Stimulated activated CD4-positive, alpha-beta T cell treated with anti-CD3 and anti-CD28 coated beads, Interleukin-15, amount 100 ng/mL, for 24 hours (primary cell): ENCODE measurements at places on chromosomes 5 and 9.

GRCh38 chr5:16160706-16161105 lies 18.9 kb downstream of the MARCHF11 start:
- no peak for DNase-seq

DNA sequence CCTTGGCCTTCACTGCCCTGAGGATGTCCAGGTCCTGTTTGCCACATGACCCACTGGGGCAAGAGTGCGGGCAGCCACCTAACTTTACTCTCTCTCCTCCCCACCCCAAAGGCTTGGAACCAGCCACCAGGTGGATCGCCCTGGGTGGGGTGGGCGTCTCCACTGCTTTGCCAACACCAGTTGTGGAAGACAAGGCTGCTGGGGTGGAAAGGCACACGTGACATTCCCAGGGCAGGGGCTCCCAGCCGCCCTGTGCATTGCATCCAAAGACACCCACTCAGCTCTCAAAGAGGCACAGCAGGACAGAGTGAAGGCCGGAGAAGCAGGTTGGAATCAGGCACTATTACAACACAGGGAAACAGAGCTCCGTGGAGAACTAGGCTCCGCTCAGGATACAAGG lies 162.2 kb downstream of the OLFM1 start:
- no peak for DNase-seq

- DNase-seq: no peak
Measured at GRCh38 chr5:156042726-156043125, 284.2 kb upstream of the SGCD start.

- DNase-seq: no peak
Measured at GRCh38 chr5:133406977-133407632, 205.2 kb downstream of the FSTL4 start.

DNA sequence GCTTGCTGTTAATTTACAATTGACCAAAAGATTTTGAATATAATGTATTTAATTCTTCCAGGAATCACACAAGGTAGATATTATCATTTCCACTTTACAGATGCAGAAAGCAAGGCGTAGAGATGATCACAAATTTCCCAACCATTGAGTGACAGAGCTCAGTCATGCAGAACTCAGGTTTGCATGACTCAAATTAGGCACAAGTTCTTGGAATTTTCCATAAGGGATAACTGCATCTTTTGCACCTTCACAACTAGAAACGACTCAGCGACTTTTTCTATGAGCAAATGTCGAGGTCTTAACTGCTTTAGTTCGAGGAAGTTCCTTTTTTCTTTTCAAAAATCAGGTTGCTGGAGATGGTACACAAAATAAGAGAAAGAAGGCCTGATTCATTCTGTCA lies 265.5 kb upstream of the PAPPA start:
- DNase-seq: no peak

- no peak for DNase-seq
Measured at GRCh38 chr9:136451221-136451877, 11.7 kb upstream of the INPP5E start.

GRCh38 chr5:14545862-14546261 lies 35.7 kb upstream of the OTULINL start:
- no peak for DNase-seq

DNA sequence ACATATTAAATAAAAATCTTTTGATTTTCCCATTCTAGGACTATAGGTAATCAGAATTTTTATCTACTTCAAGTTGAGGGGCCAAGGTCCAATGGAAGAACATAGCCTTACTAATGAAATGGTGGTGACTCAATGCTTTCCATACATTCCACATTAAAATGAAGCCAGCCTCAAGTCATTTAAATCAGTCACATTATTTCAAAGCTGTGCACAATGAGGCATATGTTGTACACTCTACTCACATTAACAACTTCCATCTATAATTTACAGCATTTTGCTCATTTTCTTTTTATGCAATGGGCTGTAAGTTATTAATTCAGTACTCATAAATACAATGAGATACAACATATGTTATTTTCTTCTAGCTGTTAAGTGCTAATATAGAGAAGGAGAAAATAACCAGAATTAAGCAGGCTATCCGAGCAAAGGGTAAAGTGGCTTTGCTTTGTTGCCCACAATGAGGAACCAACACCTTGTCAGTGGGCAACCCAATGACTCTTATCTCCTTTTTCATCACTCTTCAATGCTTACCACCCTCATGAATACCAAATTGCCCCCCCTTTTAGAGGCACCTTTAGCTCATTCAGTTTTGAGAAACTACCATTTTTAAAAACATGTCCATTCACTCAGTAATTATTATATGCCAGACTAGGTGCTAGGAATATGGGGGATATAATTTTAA lies 52.4 kb downstream of the TTLL11 start:
- DNase-seq: no peak

GRCh38 chr9:136903041-136903554 lies 16.8 kb downstream of the TRAF2 start:
- no peak for DNase-seq

GRCh38 chr9:24824607-24825006 lies 278.9 kb upstream of the IZUMO3 start:
- DNase-seq: no peak

- no peak for DNase-seq
Measured at GRCh38 chr9:108671794-108672193, 184.0 kb downstream of the ACTL7B start.

DNA sequence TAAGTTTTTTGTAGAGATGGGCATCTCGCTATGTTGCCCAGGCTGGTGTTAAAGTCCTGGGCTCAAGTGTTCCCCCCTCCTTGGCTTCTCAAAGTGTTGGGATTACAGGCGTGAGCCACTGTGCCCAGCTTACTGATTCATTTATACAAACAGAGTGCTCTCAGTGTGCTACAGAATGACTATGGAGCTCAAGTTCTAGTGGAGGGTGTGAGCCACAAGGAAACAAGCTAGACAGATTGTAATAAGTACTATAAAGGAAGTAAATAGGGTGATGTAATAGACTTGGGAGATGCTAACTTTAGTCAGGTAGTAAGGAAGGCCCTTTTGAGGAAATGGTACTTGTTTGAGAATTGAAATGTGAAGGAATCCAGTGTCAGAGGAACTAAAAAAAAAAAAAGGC lies 1.7 kb upstream of the TMEM267 start:
- DNase-seq: no peak

- DNase-seq: no peak
Measured at GRCh38 chr5:60183881-60184280, 290.4 kb upstream of the PDE4D start.

DNA sequence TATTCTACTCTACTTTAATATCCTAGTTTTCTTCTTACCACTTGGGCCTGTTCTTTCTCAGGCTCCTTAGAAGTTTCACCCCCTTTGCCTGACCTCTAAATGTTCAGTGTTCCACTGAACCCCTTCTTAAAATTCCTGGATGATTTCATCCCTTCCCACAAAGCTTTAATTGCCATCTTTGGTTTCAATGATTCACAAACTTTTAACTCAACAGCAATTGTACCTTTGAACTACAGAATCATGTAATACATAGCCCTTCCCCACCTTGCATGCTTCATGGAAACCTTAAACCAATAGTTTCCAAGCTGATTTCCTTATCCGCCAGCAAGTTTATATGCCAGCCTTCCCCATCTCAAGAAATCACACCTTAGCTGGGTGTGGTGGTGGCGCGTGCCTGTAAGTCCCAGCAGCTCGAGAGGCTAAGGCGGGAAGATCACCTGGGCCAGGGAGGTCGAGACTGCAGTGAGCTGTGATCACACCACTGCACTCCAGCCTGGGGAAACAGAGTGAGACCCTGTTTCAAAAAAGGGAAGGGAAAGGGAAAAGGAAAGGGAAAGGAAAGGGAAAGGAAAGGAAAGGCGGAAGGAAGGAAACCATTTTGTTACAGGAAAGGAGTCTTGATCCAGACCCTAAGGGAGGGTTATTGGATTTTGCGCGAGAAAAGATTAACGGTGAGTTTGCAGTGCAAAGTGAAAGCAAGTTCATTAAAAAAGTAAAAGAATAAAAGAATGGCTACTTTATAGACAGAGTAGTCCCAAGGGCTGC lies 1023.7 kb upstream of the DMAC1 start:
- DNase-seq: no peak

GRCh38 chr5:75336615-75337336 lies at the start of gene HMGCR:
Gene HMGCR, plus strand, starts transcription at chr5:75337220. Its CDS starts 5,386 bp downstream, at chr5:75342606.
- peak; percentile 98 for DNase-seq

GRCh38 chr5:44160369-44160768 lies 228.9 kb downstream of the FGF10 start:
- DNase-seq: no peak

DNA sequence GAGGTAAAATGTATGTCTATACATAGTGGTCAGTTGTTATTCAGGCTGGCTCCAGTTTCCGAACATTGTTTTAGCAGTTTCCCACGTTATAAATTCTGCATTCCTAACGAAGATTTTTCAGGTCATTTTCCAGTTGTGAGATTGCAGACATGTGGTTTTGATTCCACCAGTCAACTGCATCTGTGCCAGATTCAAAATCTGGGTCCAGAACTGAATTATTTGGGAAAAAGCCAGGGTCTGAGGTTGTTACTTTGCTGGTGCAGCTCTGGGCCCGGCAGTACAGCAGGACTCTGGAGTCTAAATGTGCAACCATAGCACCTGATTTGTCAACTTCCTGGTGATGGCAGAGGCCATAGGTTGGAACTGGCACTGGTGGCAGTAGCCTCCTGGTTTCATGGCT lies 105.7 kb upstream of the MEGF10 start:
- no peak for DNase-seq

- no peak for DNase-seq
Measured at GRCh38 chr9:132892400-132892799, 13.7 kb downstream of the SPACA9 start.

DNA sequence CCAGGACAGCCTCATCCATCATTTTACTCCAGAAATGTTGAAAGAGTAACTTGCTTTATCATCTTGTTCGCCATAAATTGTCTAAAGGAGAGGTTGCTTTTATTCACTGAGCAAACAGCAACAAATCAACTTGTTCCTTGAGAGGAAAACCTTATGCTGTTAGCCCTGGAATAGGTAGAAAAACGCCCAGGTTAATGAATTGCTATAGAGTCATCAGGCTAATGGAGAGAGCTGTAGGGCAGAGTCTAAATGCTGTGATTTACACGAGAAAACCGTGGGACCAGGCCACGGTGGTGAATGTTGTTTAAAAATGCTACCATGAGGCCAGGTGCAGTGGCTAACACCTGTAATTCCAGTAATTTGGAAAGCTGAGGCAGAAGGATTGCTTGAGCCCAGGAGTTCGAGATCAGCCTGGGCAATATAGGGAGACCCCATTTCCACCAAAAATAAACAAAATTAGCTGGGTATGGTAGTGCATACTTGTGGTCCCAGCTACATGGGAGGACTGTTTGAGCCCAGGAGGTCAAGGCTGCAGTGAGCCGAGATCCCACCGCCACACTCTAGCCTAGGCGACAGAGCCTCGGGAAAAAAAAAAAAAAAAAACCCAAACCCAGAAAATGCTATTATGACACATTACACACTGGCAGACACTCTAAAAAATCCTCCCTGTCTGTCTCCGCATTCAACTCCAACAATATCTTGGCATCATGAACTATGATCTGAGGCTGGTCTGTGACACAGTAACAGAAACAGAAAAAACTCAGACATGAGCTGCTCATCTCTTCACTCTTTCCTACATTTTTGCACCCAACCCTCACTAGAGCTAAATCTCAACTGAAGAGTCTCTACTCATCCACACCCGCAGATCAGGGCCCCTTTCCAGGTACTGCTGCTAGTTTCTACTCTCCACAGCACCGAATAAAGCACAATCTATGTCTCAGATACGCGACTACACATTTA lies 118.6 kb upstream of the RETREG1 start:
- no peak for DNase-seq

- DNase-seq: no peak
Measured at GRCh38 chr5:14286574-14287421, 143.7 kb downstream of the TRIO start.

DNA sequence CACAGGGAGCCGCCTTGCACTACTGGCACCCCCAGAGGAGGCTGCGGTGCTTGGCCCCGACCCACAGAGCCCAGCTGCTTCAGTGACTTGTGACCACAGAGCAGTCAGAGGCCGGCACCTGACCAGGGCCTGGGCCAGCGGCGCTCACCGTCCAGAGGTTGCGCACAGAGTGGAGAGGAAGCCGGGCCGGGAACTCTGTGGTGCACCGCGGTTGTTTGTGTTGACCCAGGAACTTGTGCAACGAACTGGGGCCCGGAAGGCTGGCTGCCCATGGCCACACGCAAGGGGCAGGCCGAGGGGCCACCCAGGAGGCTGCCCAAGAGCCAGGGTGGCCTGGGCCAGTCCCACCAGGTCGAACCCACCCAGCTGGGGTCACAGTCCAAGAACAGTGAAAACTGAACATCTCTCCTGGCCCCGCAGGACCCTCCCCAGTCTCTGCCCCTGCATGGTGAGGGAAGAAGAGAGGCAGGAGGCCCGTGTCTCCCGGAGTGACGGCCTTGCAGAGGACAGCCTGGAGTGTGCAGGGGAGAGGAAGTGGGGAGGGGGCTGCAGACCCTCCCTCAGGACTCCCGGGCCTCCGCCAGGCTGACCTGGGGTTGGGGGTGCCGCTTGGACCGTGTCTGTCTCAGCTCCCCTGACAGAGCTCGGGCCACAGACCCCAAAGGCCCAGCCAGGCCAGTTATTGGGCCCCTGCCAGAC lies 42.8 kb upstream of the EGFL7 start:
- no peak for DNase-seq

DNA sequence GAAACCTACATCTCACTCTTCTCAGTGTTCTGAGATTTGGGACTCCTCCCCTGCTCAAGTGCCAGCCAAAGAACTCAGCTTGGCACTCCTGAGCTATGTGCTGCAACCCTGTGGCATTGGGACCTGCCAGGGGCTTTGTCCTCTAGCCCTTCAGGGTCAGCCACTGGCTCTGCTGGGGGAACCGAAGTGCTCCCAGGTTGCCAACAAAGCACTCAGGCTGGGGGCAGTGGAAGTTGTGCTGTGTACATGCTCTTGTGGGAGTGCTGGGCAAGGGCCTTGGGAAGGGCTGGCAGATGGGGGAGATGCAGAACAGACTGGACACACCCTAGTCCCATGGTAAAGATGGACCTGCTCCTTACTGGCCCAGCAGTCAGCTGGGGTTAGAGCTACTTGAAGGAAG lies 498.6 kb downstream of the CAAP1 start:
- no peak for DNase-seq

DNA sequence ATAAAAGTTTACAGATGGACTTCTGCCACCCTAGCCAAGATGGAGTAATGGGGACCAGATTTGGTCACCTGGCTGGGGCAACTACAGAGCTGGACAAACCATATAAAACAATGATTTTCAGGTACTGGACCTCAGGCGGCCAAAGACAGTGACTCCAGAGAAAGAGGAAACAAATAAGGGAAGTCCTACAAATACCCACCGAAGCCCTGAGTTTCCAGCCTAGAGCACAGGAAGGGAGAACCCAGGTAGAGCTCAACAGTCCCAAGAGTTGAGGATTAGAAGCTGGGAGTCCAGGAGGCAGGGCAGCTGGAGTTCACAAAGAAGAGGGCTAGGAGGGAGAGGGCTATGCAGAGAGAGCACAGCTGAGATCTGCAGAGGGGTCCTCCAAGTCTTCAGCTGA lies 106.7 kb upstream of the NR5A1 start:
- DNase-seq: no peak

- no peak for DNase-seq
Measured at GRCh38 chr5:151101151-151101550, 20.3 kb upstream of the TNIP1 start.
